ENCODE measurements at places on chromosomes 5 and 9.
A peak's percentile ranks its signal among the peaks of the same experiment; 100 is the strongest.

DNA sequence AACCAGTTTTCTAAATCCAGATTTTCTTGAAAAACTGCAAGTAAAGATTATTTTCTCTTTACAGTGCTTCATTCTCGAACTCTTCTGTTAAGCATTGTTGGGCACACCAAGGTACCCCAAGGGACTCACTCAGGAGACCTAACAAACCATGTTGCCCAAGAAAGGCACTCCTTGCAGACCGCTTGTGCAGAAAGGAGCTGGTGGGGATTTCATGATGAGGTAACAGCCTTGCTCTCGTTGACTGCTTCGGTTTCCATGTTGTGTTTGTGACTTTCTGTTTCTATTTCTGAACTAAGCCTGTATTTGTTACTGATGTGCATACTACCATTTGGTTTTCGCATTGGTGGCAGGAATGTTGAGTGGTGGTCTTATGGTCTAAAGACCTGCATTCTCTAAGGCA lies 266.6 kb upstream of the DAP start:
- no peak for DNase-seq

DNA sequence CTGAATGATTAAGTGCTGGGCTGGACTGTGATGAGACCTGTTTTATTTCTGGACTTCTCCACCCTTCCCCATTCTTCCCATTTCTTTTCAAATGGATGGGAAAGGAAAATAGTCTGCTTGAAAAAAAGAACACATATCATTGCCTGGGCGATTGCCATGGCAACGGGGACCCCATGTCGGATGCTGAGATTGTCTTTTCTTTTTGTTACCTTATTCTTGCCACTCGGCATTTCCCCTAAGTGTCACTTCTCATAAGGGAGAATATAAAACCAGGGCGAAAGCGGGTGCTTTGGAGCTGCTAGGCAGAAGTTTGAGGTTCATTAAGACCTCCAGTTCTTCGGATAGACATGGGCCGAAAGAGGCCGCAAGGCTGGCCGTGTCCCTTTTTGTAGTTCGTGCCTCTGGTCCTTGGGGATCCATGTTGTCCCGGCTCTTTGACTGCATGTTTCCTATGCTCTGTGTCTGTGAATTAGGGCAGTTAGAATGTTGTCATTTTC lies 763 bp downstream of the FGD3 start:
- DNase-seq = no peak

- DNase-seq = no peak
Observed at GRCh38 chr5:140927228-140927573, 1.1 kb downstream of the PCDHAC1 start.

DNA sequence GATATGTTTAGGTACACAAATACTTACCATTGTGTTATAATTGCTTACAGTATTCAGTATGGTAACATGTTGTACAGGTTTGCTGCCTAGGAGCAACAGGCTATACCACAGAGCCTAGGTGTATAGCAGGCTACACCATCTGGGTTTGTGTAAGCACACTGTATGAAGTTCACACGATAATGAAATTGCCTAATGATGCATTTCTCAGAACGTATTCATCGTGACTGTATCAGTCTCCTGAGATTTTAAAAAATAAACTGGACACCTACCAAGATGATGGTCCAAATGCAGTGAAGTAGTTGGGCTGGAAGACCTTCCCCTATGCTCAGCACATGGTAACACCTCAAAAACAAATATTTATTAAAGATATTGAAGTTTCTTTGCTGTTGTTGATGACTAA lies 103.3 kb upstream of the NFIB start:
- DNase-seq = no peak

DNA sequence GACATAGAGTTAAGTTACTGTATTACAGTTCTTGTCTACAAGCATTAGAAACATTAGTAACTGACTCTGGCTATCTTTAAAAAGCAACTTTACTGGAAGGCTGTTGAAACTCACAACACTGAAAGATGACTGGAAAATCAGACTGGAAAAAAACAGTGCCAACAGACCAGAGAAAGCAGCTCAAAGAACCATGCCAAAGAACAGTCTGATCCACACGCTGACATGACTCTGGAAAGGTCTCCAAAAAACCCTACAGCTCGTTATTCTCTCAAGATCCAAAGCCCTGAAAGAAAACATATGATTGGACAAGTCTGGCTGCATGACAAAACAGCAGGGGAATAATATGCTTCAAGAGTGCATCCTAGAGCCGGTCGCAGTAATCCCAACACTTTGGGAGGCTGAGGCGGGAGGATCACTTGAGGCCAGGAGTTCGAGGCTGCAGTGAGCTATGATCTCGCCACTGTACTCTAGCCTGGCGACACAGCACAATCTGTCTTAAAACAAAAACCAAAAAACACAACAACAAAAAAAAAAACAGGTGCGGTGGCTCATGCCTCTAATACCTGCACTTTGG lies 5.6 kb downstream of the GOLPH3 start:
- DNase-seq = no peak

GRCh38 chr9:101462558-101462957 lies 27.0 kb upstream of the ALDOB start:
- no peak for DNase-seq

DNA sequence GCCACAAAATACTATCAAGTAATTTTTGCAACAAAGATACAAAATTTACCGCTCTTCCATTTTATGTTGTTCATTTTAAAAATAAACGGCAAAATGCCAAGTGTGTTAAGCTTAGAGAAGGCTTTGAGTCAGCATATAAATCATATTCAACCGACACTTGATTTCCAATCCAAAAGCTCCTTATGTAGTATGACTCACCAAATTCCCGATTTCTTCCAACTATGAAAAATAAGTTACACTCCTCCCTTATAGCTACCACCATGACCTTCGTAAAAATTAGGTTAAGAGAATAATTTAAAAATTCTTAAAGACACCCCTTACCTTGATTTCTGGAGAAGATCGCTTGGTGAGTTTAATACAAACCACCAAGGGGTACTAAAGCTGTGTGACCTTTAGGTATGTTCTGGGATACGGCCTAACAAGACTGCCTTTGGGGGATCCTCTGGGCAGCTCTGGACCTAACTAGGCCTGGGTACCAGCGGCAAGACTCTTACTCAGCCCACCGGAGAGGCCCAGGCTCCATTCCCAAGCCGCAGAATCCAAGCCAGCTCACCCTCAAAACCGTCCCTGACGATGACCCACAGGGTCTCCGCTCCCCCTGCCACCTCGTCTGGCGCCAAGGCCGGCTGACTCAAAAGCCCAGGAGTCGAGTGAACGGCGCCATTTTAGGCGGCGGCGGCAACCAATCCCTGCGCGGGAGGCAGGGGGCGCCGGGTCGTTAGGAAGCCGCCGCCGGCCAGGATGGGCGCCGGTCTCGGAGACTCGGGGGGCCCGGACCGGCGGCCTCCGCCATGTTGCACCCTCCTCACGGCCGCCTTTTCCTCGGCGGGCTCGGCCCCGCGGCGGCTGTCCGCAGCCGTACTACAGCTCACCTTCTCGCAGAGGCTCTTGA lies 739 bp downstream of the PPP2CA start:
- DNase-seq = peak; percentile 56

DNA sequence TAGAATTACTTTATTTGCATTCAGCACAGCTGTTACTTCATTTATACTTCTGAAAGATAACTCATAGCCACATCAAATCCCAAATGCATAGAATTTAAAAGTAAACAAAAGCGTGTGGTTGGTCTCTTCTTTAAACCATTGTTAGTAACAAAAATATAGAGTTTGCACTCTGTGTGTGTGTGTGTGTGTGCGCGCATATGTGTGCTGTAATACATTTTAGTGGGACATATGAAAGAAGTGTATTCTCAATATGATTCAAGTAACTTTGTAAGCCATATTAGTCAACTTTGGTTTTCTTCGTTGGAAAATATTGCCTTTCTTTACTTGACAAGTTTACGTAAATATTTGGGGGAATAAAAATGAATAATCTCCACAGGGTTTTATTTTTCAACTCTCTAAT lies 106.1 kb upstream of the PRRC1 start:
- DNase-seq = no peak

GRCh38 chr9:112075009-112075378 lies 100.1 kb downstream of the SUSD1 start:
- DNase-seq = no peak

GRCh38 chr9:2023042-2023441 lies 7.9 kb downstream of the SMARCA2 start:
- DNase-seq = no peak

- DNase-seq = no peak
Observed at GRCh38 chr9:6553866-6554265, 91.7 kb downstream of the GLDC start.

Measured in NCI-H345 (cell line).